ENCODE measurements at places on chromosomes 11 and 22.

DNA sequence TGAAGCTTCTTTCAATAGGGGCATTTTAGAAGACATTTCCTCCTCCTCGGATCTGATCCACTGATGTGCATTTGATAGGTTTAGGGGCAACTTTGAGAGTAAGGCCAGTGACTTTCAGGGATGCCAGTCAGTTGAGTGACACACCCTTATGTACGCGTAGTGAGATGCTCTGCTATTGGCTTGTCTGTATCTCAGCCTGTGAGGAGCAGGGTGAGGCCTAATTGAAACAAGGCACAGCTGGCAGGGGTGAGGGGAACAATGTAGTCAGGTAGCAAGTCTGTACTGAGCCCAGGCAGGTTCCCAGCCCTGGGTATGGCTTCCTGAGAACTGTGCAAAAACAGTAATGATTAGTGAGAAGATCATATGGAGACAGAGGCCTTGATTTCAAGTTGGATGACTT, 61.5 kb downstream of the STIM1 start:
- no peak for DNase-seq

DNA sequence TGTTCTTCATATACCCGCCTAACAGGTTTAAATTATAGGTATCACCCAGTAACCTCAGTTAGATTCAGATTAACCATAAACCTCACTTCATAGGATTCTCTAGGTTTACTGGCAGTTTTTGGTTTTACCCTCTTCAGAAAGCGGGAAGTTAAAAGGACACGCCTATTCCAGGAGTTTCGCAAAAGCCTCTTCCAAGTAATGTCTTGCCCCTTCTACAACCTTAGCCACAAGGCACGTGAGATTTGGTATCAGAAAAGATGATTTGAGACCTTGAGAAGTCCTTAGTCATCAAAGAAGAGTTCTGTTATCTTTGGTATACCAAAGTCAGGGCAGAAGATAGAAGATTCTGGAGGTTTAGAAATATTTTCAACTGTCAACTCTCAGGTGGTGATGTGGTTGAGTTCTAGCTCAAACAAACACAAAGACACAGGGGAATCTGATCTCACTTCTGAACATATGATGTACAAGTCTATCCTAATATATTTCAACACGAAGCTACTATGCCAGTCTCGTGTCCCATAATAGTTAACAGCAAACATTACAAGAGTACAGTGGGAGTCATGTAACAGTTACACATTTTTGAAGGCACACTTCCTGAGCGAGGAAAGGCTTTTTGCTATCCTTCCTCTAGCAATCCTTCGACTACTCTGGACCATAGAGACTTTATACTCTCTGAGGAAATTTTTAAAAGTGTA, 103.5 kb downstream of the USP35 start:
- no peak for DNase-seq

- no peak for DNase-seq
Observed at GRCh38 chr11:10392095-10393079, 62.7 kb upstream of the AMPD3 start.

GRCh38 chr11:93196816-93197379, 893 bp downstream of the SLC36A4 start:
- no peak for DNase-seq

- DNase-seq: no peak
Observed at GRCh38 chr11:71991494-71991893, 7.2 kb upstream of the IL18BP start.

- no peak for DNase-seq
Observed at GRCh38 chr11:126140926-126141280, 70.5 kb downstream of the RPUSD4 start.

DNA sequence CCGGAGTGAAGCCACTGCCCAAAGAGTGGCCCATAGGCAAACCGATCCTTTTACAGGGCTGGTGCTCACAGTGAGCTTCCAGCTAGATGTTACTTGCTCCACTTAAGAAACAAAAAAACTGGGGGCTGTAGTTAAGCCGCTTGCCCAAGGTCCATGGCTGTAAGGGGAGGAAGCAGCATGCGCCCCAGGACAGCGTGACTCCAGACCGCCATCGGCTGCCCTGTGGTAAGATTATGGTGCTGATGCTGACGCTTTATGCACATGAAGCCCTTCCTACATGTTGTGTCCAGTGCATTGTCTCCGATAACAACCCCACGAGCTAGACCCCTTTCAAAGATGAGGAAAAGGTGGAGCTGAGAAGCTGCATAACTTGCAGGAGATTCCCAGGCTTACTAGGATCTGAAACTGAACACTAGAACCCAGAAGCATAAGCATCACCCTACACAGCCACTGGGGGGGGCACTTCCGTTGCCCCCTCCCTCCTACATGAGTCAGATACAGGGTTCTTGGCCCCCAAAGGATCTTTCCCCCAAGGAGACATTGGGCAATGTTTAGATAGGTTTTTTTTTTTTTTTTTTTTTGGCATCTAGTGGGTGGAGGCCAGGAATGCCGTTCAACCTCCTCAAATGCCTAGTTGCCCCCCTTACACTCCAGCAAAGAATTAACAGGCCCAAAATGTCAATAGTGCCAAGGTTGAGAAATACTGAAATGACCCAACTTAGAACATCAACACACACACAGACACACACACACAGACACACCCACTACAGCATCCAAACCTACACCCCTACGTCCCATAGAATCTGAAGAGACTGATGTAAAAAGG, 53.9 kb downstream of the MN1 start:
- DNase-seq: no peak

DNA sequence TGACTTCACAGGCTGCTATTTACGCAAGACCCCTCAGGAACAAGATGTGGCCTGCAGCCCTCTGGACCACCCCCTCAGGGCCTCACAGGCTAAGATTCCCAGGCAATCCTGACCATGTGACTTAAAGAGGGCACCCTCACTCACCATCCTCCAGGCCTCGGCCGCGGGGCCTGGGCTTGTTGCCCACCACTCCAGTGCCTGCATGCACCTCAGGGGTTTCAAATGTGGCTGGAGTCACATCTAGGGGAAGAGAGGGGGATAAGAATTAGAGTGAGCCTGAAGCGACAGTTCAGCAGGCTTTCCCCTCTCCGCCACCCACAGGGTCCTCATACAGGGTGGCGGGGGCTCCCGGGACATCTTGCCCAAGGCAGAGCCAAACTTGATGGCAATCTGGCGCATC, 2.1 kb downstream of the ESS2 start:
- no peak for DNase-seq

- no peak for DNase-seq
Observed at GRCh38 chr22:42282943-42283277, 12.5 kb upstream of the TCF20 start.

- no peak for DNase-seq
Observed at GRCh38 chr22:27417421-27417814, 384.1 kb downstream of the MN1 start.

- DNase-seq: no peak
Observed at GRCh38 chr11:43354311-43354710, 4.4 kb upstream of the TTC17 start.

GRCh38 chr22:32499666-32500065, 25.1 kb downstream of the FBXO7 start:
- DNase-seq: no peak

- no peak for DNase-seq
Observed at GRCh38 chr22:39252461-39253434, 8.0 kb upstream of the PDGFB start.

DNA sequence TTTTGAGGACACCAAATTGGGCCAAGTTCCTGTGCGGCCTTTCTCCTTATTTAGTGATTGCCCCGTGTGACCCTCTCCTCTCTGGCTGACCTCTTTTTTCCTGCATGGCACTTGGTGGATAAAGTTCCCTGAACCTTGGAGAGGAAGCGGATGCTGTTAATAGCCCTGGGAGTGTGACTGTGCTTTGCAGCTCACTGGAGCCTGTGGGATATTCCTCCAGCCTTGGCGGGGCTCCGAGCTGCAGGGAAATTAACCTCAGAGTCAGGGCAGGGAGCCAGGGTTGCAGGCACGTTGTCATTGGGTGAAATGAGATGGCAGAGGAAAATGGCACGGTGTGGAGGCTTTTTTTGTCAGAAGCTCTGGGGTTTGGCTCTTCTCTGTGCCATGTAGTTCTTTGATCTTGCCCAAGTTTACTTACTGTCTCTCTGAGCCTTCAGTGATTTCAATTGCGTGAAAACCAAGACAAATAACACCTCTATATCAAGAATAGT, 965 bp downstream of the OR9Q1 start:
- DNase-seq: no peak
